Activated CD8-positive, alpha-beta memory T cell treated with anti-CD3 and anti-CD28 coated beads for 48 hours (primary cell): ENCODE measurements at places on chromosomes 5 and 9.

- DNase-seq, result no peak
Measured at GRCh38 chr5:77101298-77101697, 14.2 kb upstream of the ZBED3 start.

- no peak for DNase-seq
Measured at GRCh38 chr5:25094219-25094618, 449.4 kb upstream of the CDH10 start.

DNA sequence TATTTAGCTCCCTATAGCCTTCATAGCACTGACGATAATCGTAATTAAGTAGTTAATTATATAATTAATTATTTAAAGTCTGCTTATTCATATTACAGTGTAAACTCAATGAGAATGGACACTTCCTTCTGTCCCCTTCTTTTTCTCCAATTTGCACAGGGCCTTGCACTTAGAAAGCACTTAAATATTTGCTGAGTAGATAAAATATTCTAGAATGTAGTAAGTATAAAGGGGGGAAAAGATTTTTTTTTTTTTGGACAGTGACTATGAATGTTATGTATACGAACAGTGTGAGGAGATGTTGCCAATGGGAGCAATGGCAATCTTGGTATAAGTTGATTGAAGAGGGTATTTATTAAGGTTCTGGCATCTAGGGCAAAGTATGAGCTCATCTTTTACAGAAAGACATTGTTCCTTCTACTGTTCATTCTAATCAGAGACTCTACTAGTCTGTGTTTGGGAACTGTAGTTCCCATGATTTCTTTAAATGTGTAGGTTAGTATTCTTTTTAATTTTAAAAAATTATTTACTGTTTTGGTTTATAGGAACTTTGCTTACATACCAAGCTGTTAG is 49.4 kb downstream of the YTHDC2 start:
- DNase-seq, result no peak

- no peak for DNase-seq
Measured at GRCh38 chr5:15525703-15526275, 25.8 kb downstream of the FBXL7 start.

- DNase-seq, result no peak
Measured at GRCh38 chr9:18442629-18443491, 31.1 kb upstream of the ADAMTSL1 start.

- DNase-seq, result no peak
Measured at GRCh38 chr9:35691334-35691650, 1.6 kb upstream of the TPM2 start.

DNA sequence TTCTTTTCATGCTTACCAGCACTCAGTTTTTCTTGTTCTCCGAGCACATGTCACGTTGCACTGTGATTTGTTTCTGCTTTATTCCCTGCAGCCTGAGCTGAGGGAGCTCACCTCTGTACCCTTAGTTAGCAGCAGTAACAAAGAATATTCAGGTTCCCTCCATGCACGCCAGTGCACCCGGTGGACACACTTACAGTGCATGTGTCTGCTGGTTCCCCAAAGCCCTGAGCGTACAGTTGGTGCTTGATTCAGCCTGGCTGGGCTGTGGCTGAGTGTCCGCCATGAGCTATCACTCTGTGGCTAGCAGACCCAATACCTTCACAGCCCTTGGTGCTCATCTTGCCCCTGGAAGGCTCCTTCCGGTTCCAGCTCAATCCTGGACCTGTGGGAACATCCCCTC is 93.5 kb downstream of the MVB12B start:
- no peak for DNase-seq

GRCh38 chr5:123358751-123359150 is 64.5 kb downstream of the CEP120 start:
- no peak for DNase-seq

- DNase-seq, result no peak
Measured at GRCh38 chr5:169448826-169449225, 134.7 kb upstream of the SPDL1 start.

GRCh38 chr9:100104314-100104713 is 5.3 kb downstream of the INVS start:
- no peak for DNase-seq

DNA sequence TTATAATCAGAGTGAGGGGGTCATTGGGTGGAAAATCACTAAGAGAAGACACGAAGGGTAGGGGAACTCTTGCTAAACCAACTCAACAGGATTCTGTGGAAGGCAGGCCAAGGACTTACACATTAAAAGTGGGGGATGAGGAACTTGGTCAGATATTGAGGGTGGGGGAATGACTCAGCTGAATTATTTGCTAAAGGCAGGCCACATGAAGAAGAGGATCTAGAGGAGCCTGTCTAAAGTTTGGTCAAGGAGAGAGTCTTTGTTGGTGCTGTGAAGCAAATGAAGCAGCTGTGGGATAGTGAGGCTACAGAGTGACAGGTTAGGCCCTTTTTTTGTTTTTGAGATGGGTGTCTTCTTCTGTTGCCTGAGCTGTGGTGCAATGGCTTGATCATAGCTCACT is 63.9 kb upstream of the SPRY4 start:
- no peak for DNase-seq

GRCh38 chr5:141765896-141766551 is 84.0 kb upstream of the ARAP3 start:
- no peak for DNase-seq

DNA sequence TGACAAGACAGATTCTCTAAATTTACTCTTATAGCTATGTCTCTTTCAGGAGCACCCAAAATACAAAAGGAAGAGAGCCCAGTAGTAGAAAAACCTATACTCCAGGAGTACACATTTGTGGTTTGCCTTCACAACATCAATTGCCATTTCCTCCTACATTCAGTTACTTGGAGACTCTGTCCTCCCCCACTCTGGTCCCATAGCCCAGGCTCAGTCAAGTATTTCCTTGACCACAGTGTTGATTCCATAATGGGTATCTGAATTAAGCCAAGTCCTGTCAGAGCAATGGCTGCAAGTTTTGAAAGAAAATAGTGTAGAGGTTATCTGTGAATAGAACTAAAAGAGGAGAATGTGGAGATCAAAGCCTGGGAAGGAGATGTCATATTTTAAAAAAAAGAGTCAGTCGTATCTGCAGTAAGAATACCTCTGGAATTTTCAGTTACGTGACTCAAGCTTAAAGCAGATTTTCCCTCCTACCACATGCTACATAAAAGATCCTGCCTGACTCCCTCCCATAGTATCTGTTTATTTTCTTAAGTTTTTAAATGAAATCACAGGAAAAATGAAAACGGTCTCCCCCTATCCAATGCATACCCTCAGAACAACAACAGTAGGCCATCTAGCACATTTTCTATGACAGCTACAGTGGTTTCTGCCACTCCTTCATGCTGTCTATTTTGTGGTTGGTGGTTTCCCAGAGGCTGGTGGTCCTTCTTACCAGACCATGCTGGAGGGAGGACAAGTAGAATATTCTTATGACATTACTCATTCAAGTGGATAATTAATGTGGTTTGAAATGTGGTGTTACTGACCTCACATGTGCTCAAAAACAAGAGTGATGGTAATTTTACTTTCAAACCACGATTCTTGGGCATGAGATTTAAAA is 249.7 kb upstream of the TMEM161B start:
- no peak for DNase-seq

- no peak for DNase-seq
Measured at GRCh38 chr5:175418251-175418650, 25.7 kb downstream of the DRD1 start.

GRCh38 chr5:9698841-9699240 is 68.7 kb upstream of the TAS2R1 start:
- DNase-seq, result no peak

- DNase-seq, result no peak
Measured at GRCh38 chr9:34310215-34310614, 18.9 kb downstream of the KIF24 start.

DNA sequence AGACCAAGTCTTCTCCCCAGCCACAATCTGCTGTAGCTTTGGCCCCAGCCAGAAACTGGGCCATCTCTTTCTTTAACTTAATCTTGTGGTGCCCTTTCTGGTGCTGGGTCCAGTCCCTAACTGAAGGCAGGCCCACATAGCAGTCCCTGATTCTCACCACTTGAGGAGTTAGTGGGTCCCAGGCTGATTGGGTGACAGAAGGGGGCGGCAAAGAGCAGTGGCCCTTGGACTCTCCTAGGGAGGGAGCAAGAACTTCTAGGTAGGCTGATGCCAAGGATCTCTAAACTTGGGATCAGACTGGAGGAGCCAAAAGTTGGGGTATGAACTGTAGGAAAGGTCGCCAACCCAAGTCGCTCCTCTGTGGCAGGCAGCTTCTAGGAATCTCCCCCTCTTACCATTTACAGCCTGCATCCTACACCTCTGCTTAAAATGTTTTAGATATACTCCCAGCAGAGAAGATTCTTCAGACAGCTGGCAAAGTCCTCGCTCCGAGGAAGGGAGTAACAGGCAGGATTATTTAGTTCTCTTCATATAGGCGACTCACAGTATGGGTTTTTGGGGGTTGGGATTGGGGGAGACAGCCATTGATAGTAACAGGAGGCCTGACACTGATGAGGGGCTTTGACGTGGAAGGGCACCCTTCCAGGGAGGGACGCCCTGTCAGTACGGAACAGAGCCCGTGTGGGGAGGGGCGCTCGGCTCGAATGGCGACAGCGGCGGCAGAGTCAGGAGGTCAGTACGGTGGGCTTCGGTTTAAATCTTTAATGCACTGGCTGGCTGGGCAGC is 2.0 kb upstream of the CCL27 start:
- no peak for DNase-seq

- no peak for DNase-seq
Measured at GRCh38 chr5:32057187-32058096, 116.7 kb downstream of the GOLPH3 start.

GRCh38 chr9:135604437-135605237 is 34.7 kb downstream of the GLT6D1 start:
- no peak for DNase-seq

- DNase-seq, result no peak
Measured at GRCh38 chr5:157232706-157233105, 33.2 kb upstream of the CYFIP2 start.

DNA sequence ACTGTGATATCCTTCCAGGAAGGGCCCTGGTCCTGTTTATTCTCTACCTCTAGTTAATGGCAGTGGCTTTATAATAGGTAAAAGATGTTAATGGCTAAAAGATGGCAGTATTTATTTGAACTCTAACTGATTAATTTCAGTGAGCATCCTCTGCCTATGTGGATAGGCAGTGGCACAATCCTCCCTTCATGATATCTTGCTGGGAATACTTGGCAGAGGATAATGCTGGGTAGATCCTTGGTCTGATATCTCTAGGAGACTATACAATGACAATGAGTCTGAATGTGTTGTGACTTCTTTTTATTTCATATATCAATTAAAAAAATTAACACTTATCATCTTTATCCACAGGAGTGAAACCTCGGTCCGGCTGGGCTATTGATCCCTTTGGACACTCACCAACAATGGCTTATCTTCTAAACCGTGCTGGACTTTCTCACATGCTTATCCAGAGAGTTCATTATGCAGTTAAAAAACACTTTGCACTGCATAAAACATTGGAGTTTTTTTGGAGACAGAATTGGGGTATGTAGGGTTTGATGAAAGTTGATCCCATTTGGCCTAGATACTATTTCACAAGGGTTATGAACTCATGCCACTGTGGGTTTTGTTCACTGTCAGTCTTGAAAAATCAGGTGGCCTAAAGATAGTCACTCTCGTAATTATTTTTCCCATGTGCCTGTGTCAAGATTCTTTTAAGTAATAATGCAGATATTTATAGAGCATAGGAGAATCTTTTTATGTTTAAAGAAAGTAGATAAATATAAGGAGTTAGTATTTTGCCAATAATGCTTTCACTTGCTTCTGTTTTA is 77.7 kb downstream of the MAN2A1 start:
- DNase-seq, result no peak

DNA sequence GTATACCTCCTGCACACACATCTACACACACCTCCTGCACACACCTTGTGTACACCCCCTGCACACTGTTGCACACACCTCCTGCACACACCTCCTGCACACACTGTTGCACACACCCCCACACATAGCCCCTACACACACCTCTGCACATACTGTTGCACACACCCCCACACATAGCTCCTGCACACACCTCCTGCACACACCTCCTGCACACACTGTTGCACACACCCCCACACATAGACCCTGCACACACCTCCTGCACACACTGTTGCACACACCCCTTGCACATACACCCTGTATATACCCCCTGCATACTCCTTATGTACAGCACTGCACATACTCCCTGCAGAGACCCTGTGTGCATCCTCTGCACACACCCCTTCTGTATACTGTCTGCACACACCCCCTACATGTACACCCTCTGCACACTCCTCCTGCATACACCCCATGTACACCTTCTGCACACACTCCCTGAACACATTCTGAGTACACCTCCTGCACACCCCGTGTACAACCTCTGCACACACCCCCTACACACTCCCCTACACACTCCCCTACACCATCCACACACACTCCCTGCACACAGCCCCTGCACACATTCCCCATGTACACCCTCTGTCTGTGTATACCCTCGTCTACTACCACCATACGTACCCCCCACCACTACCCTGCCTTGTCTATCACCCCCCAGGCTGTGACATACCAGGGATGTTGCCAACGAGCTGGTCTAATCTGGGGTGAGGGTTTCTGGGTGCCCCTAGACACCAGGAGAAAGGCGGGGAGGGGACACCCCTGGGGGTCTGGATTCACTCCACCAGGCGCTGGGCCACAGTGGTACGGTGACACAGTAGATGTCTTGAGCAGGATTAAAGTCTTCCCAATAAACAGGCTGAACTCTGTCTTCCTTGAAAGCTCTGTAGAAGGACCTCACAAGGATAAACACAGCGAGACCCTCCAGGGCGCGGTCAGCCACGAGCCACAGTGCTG is 1.1 kb upstream of the CEP72 start:
- DNase-seq, result no peak

GRCh38 chr5:30878296-30878695 is 315.2 kb upstream of the CDH6 start:
- no peak for DNase-seq

- no peak for DNase-seq
Measured at GRCh38 chr5:112276991-112277390, 142.1 kb downstream of the EPB41L4A start.

DNA sequence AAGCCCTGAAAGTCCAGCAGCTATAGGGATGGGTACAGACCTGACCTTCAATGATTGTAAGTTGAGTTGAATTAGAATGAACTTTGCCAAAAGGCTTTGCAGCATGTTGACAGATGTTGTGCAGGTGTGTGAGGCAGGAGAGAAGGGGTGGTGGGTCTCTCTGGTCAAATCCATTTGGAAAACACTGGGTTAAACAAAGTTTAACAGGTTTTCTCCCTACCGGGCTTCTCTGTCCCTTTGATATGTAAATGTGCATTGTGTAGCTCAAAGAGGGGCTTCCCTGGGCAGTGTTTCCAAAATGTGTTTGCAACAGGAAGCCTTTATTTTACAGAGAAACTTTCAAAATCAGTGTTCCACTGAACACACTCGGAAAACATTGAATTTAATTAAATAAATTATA is 72.1 kb upstream of the BRINP1 start:
- DNase-seq, result no peak

GRCh38 chr9:99953861-99954507 is 47.5 kb downstream of the STX17 start:
- DNase-seq, result no peak

GRCh38 chr9:115211413-115212124 is 93.6 kb upstream of the TNC start:
- DNase-seq, result no peak

- DNase-seq, result no peak
Measured at GRCh38 chr9:19358701-19359100, 21.3 kb downstream of the RPS6 start.

- no peak for DNase-seq
Measured at GRCh38 chr5:166330036-166330435, 1961.4 kb upstream of the WWC1 start.
